Activated CD4-positive, alpha-beta T cell treated with anti-CD3 and anti-CD28 coated beads for 4 hours (primary cell): ENCODE measurements at places on chromosomes 6 and 20.
A peak's percentile ranks its signal among the peaks of the same experiment; 100 is the strongest.

GRCh38 chr6:10633216-10633615 lies 61.2 kb downstream of the C6orf52 start:
- DNase-seq: no peak

- DNase-seq: no peak
These were observed 4.2 kb upstream of the SLCO4A1 start for GRCh38 chr20:62638055-62638570.

GRCh38 chr6:85404564-85405174 lies 45.2 kb upstream of the NT5E start:
- no peak for DNase-seq

DNA sequence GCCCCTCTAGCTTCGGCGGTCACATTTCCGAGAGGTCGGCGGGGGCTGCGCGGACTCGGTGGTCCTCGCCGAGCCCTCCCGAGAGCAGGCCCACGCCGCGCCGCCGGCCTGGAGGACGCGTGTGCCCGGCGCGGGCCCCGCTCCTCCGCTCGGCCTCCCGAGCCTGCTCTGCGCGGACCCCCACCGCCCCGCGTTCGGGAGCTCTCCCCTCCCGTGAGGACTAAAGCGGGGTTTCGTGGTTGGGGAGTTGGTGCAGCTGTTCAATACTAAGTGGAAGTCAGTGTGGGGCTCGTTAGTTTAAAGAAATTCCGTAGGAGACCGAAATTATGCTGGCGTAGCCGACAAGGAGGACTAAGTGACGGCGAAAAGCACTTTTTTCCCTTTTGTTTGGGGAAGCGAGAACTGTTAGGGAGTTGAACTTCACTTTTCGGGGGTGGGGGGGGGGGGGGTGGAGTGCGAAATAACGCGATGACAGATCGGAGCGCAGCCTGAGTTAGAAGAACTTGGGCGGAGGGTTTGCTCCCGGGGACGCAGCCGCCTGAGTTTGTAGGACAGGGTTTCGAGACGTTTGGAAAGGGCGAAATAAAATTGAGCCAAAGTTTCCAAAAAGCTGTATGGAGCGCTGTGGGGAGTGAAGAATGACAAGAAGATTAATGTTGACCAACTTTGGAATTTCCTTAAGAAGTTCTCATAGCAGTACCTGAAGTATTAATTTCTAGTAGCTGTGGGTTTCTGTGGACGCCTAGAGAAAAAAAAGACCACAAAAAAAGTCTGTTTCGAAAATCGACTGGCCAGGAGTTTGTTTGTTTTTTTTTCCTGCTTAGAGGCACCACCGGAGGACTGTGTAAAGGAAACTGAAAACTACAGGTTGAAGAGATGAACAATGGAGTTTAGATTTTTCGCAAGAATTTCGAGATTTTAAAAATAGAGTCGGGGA lies 1.4 kb downstream of the QKI start:
- DNase-seq: peak; percentile 31

GRCh38 chr6:88442737-88443136 lies 276.6 kb upstream of the CNR1 start:
- no peak for DNase-seq

DNA sequence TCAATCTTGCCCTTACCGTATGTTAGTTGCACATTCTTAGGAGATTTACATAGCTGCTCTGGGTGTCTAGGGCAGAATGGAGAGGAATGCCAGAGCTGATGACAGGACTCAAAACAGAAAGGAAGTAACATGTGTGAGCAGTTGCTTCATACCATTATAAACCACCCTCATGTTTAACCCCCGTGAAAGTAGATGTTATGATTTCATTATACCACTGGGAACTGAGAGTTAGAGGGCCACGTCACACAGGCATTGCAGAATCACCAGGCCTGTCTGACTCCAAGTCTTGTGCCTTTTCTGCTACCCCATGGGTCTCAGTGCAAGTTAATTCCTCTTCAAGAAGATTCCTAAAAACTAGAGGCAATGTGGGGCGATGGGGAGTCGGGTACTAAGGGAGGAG lies 23.5 kb upstream of the SIM1 start:
- DNase-seq: no peak

DNA sequence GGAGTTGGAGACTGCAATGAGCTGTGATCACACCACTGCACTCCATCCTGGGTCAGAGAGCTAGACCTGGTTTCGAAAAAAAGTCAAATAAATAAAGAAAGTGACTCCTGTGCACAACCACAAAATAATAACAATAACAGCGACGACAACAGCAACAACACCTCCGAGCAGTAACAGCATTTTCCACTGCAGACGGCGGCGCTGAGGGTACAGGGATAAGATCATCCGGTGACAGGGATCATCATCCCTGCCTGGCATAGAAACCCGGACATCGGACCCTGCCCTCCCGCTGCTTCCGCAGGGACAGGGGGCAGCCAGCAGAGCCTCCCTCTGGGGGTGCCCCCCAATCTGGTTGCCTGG lies 11.5 kb downstream of the SRXN1 start:
- no peak for DNase-seq

DNA sequence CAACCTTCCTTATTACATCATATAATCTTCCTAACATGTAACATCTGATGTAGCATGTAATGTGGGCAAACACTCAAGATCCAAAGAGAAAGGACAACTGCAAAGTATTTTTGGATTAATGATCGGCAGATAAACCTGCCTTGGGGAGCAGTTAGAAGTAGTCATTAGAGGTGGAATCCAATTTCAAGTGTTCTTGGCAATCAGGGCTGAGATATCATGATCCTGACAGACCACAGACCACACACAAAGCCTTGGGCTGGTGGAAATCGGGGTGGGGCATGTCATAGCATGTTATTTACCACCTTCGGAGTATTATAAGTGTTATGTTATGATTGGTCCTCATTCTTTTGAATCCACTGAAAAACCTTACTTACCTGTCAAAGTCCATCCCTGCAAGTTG lies 16.3 kb downstream of the NCOA5 start:
- DNase-seq: no peak

DNA sequence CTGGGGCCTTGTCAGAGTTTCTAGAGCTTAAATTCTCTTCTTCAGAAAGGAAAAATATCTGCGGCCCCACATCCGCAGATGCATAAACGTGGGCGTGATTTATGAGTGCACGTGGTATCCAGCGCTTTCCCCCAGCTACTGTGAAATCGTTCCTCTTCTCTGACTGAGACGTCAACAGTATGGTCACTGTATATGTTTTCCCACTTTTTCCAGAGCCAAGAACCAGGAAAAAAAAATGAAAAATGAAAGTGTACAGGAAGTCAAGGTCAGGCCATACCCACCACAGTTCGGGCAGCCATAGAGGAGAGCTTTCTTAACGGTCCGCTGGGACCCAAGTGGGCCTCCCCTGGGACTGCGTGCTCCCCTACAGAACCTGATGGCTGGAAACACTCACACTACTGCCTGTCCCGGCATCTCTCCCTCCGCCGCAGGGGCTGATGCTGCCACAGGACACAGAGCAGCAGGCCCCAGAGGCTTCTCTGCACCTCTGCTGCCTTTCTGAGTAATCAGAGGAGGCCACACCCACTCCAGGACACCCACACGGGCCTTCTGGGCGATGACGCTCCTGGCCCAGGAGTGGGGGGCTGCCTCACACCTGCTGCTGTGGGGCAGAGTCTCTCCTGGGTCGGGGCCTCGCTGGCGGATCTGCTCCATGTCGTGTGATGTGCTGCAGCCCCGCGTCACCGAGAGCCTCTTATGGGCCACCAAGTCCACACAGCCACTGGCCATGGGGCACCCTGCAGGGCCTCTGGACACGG lies 16.4 kb upstream of the STX16 start:
- DNase-seq: peak; percentile 61

GRCh38 chr6:5036269-5036668 lies 32.4 kb upstream of the RPP40 start:
- no peak for DNase-seq

GRCh38 chr20:31829731-31830130 lies 10.6 kb downstream of the MYLK2 start:
- no peak for DNase-seq

DNA sequence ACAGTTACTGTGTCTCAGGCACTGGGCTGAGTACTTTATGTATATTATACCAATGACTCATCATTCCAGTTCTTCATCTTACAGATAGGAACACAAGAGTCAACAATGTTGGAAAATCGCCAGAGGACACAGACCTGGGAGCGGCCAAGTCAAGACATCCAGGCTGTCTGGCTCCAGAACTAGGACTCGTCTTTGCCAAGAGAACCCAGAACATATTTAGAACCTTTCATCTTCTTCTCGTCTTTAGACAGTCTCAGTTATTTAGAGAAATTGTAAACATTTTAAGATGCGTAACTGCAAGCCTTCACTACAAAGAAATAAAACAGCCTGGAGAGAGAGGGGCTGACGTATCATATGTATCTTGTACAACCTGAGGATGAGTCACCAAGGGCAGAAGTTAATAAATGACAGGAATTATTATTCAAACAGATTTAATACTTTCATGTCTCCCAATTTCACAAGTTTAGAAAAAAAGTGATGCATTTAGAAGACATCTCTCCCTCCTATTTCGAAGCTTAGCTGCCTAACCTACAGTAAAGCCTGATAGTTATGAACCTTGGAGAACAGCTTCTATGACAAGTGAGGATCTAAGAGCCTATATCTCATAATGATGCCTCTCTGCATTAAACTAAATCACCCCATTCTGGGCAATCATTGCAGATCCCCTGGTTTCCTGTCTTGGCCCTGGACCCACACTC lies 43.4 kb downstream of the SLC22A3 start:
- no peak for DNase-seq

GRCh38 chr20:46642265-46642968 lies 8.8 kb downstream of the SLC13A3 start:
- DNase-seq: no peak
